ENCODE measurements at places on chromosomes 4 and X.

DNA sequence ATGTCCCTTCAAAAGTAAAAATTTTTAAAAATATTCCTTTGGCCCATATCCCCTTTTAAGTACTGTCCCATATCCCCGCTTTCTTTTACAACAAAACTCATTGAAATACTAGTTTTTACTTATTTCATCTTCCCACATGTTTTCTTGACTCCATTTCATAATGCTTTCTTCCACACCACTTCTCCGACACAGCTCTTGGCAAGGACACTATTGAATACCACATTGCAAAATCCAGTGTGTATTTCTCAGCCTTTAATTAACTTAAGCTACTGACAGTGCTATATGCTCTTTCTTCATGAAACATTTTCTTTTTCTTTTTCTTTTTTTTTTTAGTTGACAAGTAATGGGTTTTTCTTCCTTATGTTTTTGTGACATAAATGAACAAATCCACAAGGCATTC, 28.8 kb downstream of the PRDM8 start:
- DNase-seq = no peak

- DNase-seq = no peak
These were observed 49.6 kb downstream of the LHFPL1 start for GRCh38 chrX:112630187-112630586.

- no peak for DNase-seq
These were observed 197.0 kb downstream of the BCOR start for GRCh38 chrX:39900777-39901170.

DNA sequence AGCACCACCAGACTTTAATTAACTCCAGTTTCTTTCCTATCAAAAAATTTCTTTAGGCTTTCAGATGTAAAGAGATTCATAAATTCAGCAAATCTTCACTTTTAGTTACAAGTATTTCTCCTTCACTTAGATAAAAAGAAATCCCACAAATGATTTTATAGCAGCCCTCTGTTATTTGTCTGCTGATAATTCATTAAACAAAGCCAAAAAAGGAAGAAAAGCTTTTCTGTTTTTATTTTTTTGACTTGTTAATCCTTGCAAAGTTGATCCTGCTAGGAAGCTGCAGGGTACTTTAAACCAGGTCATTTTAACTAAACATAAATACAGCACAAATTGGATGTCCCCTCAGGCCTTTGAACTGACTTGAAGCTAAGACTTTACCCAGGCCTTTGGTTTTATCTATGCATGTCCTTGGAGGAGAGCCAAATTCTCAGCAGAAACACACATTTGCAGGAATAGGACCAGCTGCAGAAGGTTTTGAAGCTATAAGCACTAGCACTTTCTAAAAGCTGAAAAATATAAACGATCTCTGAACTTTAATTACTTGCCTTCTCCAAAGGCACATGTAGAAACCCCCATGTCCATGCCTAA, 57.5 kb downstream of the PCDH18 start:
- no peak for DNase-seq

GRCh38 chrX:39720945-39721344, 376.8 kb downstream of the BCOR start:
- DNase-seq = no peak

GRCh38 chr4:169337510-169337909, 66.8 kb upstream of the SH3RF1 start:
- no peak for DNase-seq

DNA sequence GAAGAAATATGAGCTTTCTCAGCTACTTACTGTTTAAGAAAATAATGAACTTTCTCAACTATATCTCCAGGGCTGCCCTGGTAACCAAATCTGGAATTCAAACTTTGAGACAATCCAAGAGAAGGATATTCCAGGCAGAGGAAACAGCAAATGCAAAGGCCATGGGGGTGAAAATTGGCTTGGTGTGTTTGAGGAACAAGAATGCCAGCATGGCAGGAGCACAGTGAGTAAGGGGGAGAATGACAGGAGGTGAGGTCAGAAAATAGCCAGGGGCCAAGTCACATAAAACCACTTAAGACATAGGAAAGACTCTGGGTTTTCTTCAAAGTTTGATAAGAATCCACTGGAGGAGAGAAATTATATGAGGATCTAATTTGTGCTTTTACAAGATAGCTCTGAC, 27.2 kb upstream of the BTC start:
- no peak for DNase-seq

GRCh38 chr4:42284030-42284429, 113.3 kb upstream of the SHISA3 start:
- no peak for DNase-seq

DNA sequence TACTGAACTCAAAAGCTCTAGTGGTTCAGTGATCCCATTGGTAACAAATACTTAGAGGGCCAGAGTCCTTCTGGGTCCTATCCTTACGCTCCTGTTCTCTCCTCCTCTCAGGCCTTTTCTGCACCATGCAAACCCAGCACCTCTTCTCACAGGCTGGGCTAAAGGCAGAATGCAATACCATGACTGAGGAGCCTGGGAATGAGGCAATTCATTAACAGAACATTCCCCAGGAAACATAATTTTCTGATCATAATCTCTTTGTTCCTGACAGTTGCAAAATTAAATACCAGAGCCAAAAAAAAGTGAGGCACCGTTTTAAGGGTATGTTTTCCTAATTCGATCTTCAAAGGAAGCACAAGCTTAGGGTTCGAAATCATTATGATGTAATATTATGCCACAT, 9.0 kb downstream of the SORBS2 start:
- DNase-seq = no peak

- no peak for DNase-seq
These were observed 26.3 kb upstream of the MAPK10 start for GRCh38 chr4:86386201-86386600.

GRCh38 chrX:108584617-108585211, 145.1 kb downstream of the COL4A5 start:
- DNase-seq = peak; percentile 30
